ENCODE measurements at places on chromosomes 3 and 15.

GRCh38 chr3:46356276-46356675, 2.4 kb downstream of the CCR2 start:
- DNase-seq: no peak

GRCh38 chr3:81463781-81464180, 297.7 kb downstream of the GBE1 start:
- DNase-seq: no peak

GRCh38 chr3:13235079-13235478, 161.8 kb upstream of the IQSEC1 start:
- no peak for DNase-seq

GRCh38 chr15:70605606-70606410, 157.6 kb downstream of the UACA start:
- DNase-seq: no peak

DNA sequence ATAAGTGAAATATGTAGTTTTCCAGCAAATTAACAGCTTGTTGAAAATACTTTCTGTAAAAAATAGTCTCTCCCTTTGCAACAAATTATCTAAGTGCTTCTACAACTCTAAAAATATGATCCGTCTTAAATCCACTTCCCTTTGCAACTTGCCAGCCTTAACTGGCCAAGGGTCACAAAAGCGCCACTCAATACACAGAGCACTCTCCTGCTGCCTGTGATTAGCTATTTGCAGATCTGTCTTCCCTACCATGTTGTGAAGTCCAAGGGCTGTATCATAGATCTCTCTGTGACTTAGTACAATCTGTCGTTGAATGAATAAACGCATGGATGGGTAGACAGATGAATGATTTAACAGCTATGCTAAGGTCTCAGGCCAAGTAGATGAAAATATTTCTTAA, 76.2 kb downstream of the ITGB5 start:
- no peak for DNase-seq

GRCh38 chr3:15342945-15343344, 10.6 kb upstream of the SH3BP5 start:
- DNase-seq: no peak

DNA sequence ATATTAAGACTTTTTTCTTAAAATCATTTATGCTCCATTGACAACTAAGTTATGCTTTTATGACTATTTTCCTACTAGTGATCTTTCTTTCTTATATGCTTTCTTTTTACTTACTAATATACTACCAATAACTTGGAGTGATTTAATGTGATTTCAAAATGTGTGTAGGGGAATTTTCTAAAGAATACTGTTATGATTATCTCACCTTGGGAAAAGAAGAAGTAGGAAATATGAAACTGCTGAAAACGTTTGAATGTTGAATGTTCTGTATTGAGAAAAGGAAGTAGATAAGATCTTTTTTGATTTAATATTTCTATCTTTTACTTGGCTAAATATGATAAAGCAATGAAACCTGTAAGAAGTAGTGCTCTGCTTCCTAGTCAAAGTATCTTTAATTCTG, 7.8 kb upstream of the CD200R1 start:
- no peak for DNase-seq

DNA sequence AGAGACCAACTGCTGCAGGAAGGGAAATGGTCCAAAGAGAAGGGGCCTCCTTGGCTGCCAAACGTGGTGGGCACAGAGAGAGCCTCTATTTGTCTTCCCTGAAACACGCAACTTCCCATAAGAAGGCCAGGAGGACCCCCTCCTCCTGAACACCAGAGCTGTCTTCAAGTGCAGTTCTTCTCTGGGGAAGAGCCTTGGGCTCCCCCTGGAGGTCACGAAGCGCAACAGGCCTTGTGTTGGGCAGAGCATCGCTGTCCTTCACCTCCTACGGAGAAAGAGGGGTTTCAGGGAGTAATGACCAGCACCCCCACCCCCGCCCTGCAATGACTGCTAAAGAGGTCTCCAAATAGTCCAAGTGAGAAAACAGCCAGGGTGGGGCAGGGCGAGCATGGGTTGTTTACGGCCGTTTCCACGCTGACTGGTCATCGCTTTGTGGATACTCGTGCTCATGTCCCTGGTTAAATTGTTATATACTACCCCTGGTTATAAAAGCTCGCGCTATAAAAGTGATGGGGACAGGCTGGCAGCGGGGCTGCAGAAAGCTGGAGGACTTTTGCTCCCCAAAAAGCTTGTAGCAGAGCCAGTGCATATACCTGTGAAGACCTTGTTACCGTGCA, 397.5 kb upstream of the ATP10A start:
- DNase-seq: no peak

DNA sequence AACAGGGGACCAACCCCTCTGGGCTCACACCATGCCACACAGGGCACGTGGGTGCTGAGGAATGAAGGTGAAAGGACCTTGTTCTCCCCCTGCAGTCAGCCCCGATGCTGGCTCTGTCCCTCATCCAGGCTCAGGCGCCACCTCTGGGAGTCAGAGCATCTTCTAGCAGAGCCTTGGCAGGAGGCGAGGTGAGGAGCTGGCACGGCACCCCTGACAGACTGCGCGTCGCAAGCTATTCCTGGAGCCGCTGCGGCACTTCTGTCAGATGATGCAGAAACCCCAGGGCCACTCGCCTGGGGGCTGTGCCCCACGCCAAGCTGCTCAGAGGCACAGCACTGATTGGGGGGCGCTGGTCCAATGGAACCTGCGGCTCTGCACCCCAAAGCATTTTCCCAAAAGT, 62.0 kb downstream of the MGLL start:
- DNase-seq: no peak
